Stimulated activated naive B cell treated with anti-CD40 and anti-IgM and Interleukin-4, amounts not matched to agents 10 μg/mL and 1 μg/mL and 100 μg/mL, for 72 hours (primary cell): ENCODE measurements at places on chromosomes 7 and 10.

DNA sequence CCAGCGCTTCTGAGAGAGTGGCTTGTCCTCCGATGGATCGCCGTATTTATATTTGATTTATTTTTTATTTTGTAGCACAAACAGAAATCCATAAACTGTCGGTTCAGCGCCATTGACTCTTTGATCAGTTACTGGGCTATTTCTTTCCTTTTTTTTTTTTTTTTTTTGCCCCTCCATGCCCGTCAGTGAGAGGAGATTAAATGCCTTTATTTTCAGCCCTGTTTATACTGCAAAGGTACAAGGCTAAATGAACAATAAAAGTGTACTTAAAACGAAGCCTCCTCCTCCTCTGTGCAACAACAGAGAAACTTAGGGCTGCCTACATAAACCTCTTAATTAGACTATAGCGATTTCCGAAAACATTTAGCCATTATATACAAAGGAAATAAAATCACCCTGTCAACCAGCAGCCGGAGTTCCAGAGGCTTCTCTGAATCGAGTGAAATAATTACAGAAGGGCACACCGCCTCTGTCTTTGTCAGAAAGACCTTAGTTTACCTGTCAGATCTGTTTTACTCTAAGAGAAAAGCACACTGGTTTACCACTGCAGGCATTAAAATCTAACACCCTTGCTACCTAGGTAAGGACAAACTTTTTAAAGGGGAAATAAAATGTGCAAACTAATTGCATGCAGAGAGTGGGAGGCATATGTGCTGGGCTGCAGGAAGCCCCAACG is 3.5 kb downstream of the EBF3 start:
- no peak for DNase-seq

DNA sequence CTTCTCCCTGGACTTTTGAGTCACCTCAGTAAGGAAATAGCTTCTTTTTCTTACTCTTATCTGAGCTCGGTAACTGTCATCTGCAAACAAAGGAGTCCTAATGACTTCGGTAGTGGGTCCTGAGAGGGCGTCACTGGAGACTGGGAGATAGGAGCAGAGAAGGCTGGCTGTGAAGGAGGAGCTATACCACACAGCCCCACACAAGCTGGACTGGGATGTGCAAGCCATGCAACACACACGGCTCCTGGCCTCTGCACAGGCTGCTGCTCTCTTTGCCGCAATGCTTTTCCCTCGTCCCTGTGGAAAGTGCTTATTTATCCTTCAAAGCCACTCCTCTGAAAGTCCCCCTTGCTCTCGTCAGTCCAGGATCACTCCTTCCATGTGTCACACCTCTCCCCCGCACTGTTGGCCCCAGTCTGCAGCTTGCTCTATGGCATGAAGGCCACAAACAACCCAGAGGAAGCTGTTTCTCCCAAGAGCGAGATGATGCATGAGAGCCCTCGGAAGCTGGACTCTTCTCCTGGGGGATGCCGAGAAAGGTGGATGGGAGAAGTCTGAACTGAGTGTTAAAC is 14.9 kb downstream of the TMEM273 start:
- DNase-seq: no peak

DNA sequence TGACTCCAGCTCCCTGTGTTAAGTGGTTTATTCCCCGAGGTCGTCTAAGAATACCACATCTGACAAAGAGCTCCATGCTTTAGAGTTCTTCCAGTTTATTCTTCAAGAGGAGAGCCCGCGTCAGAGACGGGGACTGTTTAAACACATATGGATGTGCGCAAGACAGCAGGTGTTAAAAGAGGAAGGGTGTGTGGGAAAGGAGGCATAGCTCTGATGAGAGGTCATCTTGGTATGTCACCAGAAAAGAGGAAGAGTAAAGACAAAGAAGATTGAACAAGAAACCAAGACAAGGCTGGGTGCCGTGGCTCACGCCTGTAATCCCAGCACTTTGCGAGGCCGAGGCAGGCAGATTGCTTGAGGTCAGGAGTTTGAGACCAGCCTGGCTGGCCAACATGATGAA is 258.7 kb downstream of the CCDC3 start:
- DNase-seq: peak; percentile 32

GRCh38 chr10:83691791-83692596 is 447.3 kb upstream of the GHITM start:
- DNase-seq: no peak

DNA sequence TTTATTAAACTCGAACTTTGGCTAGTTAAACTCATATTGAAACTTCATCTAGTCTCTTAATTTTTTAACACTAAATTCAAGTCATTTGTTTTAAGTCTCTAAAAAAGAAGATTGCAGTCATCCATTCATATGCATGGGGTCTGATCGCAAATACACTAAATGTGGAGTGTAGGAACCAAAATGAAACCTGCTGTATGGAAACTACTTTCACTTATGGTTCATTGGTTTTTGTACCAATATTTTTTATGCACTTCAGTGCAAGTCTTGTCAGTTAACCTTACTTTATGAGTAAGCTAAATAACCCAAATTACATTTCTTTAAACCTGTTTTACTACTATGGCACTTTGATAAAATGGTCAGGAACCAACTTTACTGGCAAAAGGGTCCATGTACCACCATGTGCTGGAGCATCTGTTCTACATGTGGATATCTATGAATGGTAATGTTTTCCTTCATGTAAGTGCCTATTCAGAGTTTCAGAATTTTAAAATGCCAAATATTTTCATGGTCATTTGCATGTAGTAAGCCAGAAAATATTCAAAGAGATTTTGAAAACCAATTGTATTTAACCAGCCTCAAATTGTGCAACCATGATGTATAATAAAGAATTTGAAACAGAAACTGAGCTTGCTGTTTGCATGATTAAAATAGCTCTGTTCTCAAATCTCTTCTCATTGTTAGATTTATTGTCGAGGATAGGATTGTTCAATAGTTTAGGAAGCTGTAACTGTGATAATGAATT is 7.6 kb upstream of the SUPV3L1 start:
- DNase-seq: no peak
